Activated gamma-delta T cell treated with anti-CD3 and anti-CD28 coated beads, Interleukin-2, amount 50 U/mL, for 16 hours (primary cell): ENCODE measurements at places on chromosomes 7 and 10.

DNA sequence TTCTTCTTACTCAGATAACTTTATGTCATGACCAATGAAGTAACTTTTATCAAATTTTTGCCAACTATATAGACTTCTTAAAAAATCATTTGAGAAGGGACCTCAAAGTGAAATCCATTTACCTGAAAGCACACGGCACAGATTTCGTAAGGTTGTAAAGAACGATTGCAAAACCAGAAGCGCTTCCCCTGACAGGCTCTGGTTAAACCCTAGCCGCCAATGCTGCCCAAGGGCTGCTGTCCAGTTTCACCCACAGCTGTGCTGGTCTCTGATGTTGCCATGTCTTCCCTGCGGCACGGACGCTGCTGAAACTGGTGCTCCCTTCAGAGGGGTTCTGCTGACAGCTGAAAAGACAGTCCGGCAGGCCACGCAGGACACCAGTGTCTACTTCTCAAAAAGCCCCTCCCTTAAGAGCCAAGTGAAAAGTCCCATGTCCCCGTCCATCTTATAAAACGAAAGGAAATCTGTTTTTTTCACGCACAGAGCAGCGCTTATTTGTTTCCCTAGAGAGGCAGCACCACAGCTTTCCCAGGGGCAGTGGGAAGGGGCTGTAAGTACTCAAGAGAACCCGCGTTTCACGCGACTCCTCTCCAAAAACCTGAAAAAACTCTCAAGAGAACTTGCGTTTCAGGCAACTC is 32.5 kb downstream of the GNA12 start:
- no peak for DNase-seq

DNA sequence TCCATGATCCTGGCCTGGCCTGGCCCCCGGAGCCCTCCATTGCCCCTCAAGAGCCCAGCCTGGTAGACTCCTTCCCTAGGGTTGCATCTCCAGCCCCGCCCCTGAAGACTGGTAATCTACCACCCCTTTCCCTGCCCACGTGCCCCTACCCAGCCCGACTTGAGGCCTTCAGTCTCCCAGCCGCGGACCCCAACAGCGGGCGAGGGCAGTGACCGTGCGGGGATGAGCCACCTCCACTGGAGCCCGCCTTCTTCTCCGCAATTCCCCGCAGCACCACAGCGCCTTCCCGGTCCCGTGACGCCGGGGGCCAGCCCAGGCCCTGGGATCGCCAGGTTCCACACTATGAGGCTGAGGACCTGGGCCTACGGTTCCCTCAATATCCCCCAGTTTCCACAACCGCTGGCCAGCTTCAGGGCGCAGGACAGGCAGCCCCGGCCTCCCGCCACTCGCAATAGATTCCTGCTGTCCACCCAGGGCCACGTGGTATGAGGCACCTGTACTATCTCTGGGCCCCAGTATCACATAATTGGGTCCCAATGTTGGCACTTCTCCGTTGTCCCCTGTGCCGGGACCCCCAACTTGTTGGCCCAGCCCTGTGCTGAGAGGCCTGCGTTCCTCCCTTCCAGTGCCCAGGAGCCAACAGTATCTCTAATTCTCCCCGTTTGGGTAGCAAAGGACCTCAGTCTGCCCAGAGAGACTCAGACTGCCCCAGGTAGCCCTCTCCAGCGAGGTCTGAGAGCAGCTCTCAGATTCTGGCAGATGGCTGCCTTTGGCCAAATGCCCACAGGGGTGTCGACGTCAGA is 1.1 kb upstream of the GPRIN2 start:
- DNase-seq, result no peak

GRCh38 chr7:99195867-99196266 is 12.0 kb downstream of the KPNA7 start:
- no peak for DNase-seq

DNA sequence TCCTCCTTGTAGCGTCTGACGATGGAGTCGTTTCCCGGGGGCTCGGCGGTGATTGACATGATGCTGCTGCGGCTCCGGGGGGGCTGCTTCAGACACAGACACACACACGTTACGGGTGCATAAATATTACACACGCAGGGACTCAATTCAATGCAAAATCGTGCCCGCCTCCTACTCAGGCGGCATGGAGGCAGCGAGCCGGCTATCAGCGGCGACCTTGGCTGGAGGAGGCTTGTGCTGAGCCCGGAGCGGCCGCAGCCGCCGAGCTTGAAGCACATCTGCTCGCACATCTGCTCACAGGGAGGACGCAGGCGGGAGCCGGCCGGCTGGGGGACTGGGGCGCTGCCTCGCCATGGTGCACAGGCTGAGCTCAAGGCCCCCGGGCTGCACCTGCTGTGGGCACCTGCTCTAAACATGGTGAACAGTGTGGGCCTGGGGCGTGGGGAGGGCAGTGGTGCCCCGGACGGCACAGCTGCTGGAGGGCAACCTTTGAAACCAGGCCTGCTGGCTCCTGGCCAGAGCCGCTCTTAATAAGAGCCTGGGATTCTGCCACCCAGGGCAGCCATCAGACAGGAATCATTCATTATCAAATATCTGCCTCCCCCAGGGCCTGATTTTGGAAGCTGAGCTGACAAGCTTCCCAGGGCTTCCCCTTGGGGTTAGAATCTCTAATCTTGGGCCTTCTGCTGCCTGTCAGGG is 84.7 kb upstream of the GNA12 start:
- DNase-seq, result no peak

DNA sequence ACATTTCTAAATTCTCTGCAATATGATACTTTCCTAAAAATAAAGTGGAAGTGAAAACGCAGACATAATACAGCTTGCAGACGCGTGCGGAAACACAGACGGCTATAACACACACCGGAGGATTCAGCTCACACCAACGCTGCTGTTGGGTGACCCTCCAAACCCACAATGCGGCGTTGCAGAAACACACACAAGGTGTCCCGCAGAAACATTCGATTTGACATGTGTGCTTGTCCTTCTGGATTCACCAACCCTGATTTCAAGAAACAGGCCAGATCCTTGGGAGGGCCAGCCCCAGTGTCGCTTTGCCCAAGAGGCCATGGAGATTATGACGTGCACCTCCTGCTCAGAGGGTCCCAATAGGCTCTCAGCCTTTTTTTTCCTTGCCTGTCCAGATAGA is 136.7 kb upstream of the TCERG1L start:
- DNase-seq, result no peak

GRCh38 chr10:113493195-113493594 is 59.7 kb upstream of the HABP2 start:
- DNase-seq, result no peak

DNA sequence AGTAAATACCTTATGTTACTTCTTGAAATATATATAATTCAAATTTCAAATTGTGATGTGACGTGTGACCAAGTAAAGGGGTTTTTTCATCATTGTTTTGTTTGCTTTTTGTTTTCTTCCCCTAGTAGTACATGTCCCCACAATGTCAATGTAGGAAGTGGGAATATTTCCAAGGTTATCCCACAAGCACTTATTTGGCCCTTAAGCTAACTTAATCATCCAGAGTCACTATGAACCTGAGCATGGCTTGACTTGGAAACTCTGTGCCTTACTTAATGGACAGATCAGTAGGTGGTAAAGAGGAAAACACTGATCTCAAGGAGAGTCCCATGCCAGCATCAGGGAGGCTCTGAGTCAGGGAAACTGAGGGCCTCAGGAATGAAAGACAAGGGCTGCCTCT is 569.3 kb upstream of the IGFBP3 start:
- no peak for DNase-seq

GRCh38 chr10:4984971-4985594 is 18.6 kb downstream of the AKR1C2 start:
- no peak for DNase-seq

- DNase-seq, result no peak
Measured at GRCh38 chr7:111647881-111648280, 85.6 kb upstream of the IMMP2L start.

- DNase-seq, result no peak
Measured at GRCh38 chr7:93185303-93186027, 37.3 kb upstream of the SAMD9L start.

DNA sequence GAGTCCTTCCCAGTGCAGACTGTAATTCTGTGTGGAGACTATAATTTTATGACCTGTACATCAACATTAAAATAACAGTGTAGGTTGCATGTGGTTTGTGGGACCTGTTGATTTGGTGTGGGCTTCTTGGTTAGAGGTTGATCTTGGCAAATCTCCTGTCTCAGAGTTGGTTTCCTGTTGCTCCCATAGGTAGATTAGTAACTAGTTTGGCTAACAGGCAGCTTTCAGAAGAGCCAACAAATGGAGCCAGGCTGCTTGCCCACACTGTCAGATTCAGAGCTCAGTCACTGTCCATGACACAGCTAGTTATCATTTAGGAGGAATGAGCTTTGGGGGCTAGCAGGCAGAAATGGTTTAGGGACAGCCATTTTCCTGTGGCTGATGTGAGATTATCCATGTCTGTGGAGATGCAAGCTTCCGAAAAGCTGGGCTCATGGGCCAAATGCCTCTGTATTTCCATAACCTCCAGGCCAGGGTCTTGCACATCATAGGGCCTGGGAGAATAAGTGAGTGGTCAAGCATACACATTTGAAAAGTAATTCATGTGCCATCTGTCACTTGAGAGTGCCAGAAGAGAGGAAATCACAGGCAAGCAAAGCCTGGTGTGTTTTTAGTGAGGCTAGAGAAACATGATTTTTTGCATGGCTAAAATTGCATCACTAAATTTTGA is 33.4 kb downstream of the CCM2 start:
- DNase-seq, result no peak

GRCh38 chr7:93202594-93203250 is 23.5 kb downstream of the HEPACAM2 start:
- DNase-seq, result no peak

GRCh38 chr10:102279104-102279503 is 33.8 kb downstream of the GBF1 start:
- DNase-seq, result no peak

DNA sequence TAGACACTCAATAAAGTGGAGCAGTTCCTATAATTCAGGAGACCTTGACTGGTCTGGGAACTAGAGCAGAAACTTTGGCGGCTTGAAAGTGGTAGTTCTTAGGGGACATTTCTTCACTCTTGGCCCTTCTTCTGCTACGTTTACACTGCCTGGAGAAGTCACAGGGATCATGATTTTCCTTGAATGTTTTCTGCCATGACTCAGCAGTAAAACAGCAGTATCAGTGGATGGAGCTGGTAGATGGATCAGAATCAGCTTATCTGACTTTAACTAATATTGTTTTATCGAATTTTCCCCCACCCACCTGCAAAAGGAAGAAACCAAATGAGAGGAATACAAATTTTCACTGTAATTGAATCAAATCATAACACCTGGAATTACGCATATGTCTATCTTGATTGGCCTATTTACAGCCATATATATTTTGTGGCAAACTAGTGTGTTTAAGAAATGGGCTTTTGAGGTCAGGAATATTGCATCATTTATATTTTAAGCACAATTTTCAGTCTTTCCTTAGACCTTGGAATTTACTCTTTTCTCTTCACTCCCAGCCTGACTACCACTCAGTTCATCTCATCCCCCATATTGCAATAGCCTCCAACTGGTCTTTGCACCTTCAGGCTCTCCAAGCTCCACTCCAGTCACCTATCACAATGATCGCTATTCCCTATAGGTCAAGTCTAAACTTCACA is 14.9 kb upstream of the DLX5 start:
- no peak for DNase-seq

- DNase-seq, result no peak
Measured at GRCh38 chr10:63007112-63007511, 126.0 kb upstream of the NRBF2 start.

GRCh38 chr7:68267486-68267885 is 1270.9 kb downstream of the TYW1 start:
- DNase-seq, result no peak

- DNase-seq, result no peak
Measured at GRCh38 chr10:76415554-76415953, 984.1 kb downstream of the LRMDA start.

DNA sequence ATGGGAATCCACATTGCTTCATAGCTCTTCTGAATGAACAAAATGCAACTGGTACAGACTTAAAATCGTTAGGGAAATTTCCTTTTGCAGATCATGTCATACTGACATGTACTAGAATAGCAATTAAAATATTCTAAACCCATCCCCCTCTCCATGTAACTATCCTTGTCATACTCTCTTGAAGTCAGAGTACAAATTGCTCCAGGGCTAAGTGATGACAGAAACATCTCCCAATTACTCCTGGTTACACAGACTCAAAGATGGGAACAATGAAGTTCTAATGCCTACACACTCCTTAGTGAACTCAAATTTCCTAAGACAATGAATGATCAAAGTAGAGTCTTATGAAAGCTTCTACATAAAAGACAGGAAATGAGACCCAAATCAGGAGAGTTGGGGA is 87.2 kb downstream of the PDE1C start:
- no peak for DNase-seq

- DNase-seq, result no peak
Measured at GRCh38 chr10:23331567-23332301, 12.9 kb downstream of the C10orf67 start.

- no peak for DNase-seq
Measured at GRCh38 chr7:108442039-108442568, 14.1 kb downstream of the NRCAM start.

DNA sequence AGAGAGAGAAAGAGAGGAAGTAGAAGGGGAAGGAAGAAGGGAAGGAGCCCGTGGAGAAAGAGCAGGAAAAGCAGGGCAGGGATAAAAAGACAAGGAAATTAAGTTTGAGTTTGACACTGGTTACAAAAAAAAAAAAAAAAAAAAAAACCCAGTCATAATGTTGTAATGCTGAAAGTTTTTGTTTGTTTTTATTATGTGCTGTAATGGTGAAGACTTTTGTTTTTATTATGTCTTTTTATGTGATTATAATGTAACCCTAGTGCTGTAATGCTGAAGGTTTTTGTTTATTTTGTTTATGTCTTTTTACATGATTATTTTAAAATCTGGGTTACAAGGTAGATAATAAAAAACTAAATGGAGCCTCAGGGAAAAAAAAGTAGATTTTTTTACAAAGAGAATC is 184.8 kb downstream of the SEMA3A start:
- DNase-seq, result no peak

DNA sequence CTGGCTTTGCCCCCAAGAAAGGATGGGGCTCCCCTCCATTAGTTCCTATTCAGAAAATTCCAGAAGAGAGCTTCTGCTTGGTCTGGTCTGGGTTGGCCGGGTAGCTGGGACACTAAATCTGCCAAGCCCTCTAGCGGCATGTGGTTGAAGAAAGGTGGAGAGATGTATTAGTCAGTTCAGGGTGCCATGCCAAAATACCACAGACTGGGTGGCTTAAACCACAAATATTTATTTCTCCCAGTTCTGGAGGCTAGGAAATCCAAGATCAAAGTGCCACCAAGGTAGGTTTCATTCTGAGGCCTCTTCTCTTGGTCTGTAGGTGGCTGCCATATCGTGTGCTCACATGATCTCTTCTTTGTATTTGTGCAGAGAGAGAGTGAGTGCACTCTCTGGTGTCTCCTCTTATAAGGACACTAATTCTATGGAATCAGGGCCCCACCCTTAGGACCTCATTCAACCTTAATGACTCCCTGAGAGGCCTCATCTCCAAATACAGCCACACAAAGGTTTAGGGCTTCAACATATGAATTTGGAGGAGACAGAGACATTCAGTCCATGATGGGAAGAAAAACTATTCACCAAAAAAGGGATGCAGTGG is 38.7 kb upstream of the MTPAP start:
- no peak for DNase-seq
